ENCODE measurements at places on chromosomes 6 and 20.
A peak's percentile ranks its signal among the peaks of the same experiment; 100 is the strongest.

DNA sequence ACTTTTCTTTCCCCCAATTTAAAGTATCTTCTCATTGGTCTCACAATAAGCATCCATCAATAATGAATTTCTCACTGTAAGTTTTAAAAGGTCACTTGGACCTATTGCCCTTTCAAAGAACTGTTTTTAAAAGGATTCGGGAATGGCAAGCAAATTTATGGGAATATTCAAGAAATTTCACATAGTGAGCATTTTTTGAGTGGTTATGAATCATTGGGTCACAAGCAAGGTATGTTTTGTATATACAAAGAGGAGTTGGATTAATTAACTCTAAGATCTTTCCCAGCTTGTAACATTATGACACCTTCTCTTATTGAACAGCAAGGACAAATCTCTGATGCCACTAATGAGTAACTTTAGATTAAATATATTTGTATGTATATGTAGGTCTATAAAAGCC, 165.0 kb downstream of the MOXD1 start:
- DNase-seq = no peak
- H3K4me1 ChIP-seq = no peaks in the 10 kb centered on the region
- H3K4me3 ChIP-seq = no peak overlapping the region
- H3K27ac ChIP-seq = no peak overlapping the region
- no peaks in the 10 kb centered on the region for H3K27me3 ChIP-seq

- DNase-seq = no peak
- H3K4me3 ChIP-seq = peak overlapping the region; percentile 87
- peaks cover 17% of the 10 kb centered on the region for H3K36me3 ChIP-seq
- peak overlapping the region; percentile 20 for H3K27ac ChIP-seq
- peaks cover 23% of the 10 kb centered on the region for H3K4me1 ChIP-seq
Observed at GRCh38 chr6:109441069-109441816, 719 bp downstream of the SMPD2 start.

GRCh38 chr6:53429401-53429800, 80.7 kb upstream of the ELOVL5 start:
- H3K36me3 ChIP-seq = no peaks in the 10 kb centered on the region
- H3K27ac ChIP-seq = no peak overlapping the region
- no peaks in the 10 kb centered on the region for H3K4me1 ChIP-seq
- no peaks in the 10 kb centered on the region for H3K27me3 ChIP-seq

DNA sequence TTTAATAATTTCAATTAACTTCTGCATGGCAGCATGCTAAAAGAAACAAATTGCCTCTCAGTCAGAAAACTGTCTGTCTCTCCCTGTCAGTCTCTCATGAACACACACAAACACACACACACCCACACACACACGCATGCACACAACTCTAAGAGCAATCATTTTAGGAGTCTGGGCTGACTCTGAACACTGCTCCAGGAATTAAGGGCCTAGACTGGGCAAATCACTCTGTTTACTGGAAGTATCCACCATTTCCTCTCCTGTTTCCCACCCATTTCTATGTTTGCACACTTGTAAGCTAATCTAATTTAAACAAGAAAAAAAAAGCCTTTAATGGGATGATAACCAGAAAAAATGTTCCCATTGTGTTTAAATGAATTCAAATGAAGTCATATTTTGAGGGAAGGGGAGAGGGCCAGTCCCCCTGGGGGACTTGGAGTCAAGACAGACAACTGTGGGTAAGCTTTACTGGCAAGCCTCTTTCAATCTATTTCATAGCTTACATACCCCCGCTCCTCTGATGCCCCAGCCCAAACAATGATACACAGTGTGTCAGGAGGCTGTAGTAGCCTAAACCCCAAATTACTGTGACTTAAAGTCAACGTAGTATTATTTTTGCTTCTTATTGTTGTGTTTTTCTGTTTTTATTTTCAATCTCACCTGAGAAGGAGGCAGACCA, 447.8 kb upstream of the FLRT3 start:
- no peaks in the 10 kb centered on the region for H3K4me1 ChIP-seq
- H3K36me3 ChIP-seq = no peaks in the 10 kb centered on the region
- H3K27ac ChIP-seq = no peak overlapping the region
- H3K4me3 ChIP-seq = no peak overlapping the region
- H3K27me3 ChIP-seq = no peaks in the 10 kb centered on the region

- no peak overlapping the region for H3K27ac ChIP-seq
- peaks cover 16% of the 10 kb centered on the region for H3K36me3 ChIP-seq
- no peaks in the 10 kb centered on the region for H3K27me3 ChIP-seq
- no peaks in the 10 kb centered on the region for H3K4me1 ChIP-seq
- DNase-seq = no peak
- H3K4me3 ChIP-seq = no peak overlapping the region
Observed at GRCh38 chr20:45322952-45323383, 14.9 kb upstream of the MATN4 start.

DNA sequence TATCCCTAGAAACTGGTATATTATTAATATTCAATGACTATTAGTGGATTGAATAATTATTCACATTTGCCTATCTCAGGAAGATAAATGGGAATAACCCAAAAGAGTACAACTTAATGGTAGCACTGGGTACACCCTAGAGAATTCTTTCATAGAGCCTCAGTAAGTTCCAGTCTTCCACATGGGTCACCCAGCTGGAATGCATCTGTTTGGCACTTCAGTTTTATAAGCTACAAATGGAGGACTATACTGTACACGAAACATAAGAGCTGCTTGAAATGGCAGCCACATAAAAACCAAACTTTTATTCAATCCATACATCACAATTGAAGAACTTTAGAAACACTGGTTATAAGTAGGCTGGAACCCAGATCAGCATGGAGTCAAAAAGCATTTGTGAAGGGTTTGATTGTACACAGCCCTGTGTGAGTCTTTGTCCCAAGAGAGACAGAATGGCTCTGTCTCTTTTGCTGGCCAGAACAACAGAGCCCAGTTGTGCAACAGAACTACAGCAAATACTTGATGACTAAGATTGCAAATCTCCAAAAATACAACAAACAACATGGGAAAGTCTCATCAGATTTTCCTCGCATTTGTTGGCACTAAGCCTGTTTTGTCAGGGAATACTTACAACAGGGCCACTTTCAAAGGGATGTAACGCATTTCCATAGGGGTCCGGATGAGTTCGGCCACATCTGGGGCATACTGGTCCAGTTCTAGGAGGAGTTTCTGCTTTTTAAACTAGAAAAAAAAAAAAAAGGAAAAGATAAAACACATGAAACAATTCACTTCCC, 39.5 kb downstream of the PIGU start:
- H3K27me3 ChIP-seq = no peaks in the 10 kb centered on the region
- H3K36me3 ChIP-seq = peaks cover 3% of the 10 kb centered on the region
- DNase-seq = no peak
- H3K4me3 ChIP-seq = no peak overlapping the region

GRCh38 chr6:46655803-46656202, 3.0 kb downstream of the SLC25A27 start:
- H3K27me3 ChIP-seq = no peaks in the 10 kb centered on the region
- no peak overlapping the region for H3K27ac ChIP-seq
- H3K36me3 ChIP-seq = no peaks in the 10 kb centered on the region

DNA sequence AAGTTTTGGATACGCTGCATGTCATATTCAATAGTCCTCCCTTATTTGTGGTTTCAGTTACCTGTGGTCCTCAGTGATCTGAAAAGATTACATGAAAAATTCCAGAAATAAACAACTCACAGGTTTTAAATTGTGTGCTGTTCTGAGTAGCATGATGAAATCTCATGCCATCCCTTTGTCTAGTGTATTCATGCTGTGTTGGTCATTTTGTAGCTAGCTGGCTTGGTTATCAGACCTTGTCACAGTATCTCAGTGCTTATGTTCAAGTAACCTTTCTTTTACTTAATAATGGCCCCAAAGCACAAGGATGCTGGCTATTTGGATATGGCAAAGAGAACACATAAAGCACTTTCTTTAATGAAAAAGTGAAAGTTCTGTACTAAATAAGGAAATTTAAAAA, 78.3 kb downstream of the FUT9 start:
- H3K27me3 ChIP-seq = no peaks in the 10 kb centered on the region
- DNase-seq = no peak
- no peaks in the 10 kb centered on the region for H3K36me3 ChIP-seq
- H3K4me1 ChIP-seq = no peaks in the 10 kb centered on the region

DNA sequence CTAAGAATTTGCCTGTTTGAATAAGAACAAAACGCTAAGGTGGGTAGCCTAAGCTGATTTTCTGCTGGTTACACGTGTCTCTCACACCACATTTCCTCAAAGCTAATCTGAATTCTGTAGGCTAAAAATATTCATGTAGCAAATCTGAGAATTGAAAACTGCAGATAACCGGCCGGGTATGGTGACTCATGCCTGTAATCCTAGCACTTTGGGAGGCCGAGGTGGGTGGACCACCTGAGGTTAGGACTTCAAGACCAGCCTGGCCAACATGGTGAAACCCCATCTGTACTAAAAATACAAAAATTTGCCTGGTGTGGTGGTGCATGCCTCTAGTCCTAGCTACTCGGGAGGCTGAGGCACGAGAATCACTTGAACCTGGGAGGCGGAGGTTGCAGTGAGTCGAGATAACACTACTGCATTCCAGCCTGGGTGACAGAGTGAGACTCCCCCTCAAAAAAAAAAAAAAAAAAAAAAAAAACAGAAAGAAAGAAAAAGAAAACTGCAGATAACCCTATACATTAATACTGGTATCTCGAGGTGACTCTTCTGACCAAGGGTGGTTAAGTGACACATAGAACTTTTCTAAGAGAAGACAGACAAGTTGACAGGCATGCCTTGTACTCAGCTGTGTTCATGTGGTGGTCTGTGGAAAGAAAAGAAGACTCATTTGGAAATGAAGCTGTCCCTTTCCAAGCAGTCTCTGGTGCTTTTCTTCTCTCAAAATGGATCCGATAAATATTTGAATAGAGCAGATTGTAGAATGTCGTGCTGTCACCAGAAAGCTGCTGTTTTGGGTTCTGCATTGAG, 24.7 kb upstream of the ASXL1 start:
- peaks cover 7% of the 10 kb centered on the region for H3K36me3 ChIP-seq
- peaks cover under 1% of the 10 kb centered on the region for H3K4me1 ChIP-seq
- no peak for DNase-seq
- no peak overlapping the region for H3K27ac ChIP-seq
- no peak overlapping the region for H3K4me3 ChIP-seq
- no peaks in the 10 kb centered on the region for H3K27me3 ChIP-seq

- H3K27me3 ChIP-seq = no peaks in the 10 kb centered on the region
- no peaks in the 10 kb centered on the region for H3K36me3 ChIP-seq
- H3K27ac ChIP-seq = no peak overlapping the region
- no peak overlapping the region for H3K4me3 ChIP-seq
Observed at GRCh38 chr20:13665709-13666395, 27.1 kb upstream of the TASP1 start.

GRCh38 chr6:158061361-158061708, 79.7 kb downstream of the SYNJ2 start:
- no peak overlapping the region for H3K4me3 ChIP-seq
- H3K36me3 ChIP-seq = no peaks in the 10 kb centered on the region
- H3K27me3 ChIP-seq = no peaks in the 10 kb centered on the region
- DNase-seq = no peak

DNA sequence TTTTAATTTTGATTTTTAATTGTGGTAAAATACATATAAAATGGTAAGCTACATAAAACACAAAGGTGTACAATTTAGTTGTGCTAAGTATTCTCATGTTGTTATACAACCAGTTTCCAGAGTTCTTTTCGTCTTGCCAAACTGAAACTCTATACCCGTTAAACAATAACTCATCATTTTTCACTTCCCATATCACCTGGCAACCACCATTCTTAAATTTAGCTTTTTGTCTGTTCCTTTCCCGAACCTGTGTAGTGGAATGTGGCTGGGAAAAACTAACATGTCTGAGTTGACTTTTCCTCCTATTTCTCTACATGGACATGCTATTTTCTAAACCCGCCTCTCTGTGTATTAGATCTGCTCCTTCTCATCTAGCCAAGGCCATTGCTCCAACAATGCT, 27.6 kb downstream of the RPRD1B start:
- H3K27me3 ChIP-seq = no peaks in the 10 kb centered on the region
- no peak overlapping the region for H3K4me3 ChIP-seq
- peaks cover 36% of the 10 kb centered on the region for H3K36me3 ChIP-seq
- H3K4me1 ChIP-seq = no peaks in the 10 kb centered on the region
- H3K27ac ChIP-seq = no peak overlapping the region

- H3K27me3 ChIP-seq = no peaks in the 10 kb centered on the region
- no peak for DNase-seq
- H3K4me3 ChIP-seq = no peak overlapping the region
- H3K4me1 ChIP-seq = peaks cover 7% of the 10 kb centered on the region
Observed at GRCh38 chr6:170288091-170288631, 2.7 kb downstream of the DLL1 start.

DNA sequence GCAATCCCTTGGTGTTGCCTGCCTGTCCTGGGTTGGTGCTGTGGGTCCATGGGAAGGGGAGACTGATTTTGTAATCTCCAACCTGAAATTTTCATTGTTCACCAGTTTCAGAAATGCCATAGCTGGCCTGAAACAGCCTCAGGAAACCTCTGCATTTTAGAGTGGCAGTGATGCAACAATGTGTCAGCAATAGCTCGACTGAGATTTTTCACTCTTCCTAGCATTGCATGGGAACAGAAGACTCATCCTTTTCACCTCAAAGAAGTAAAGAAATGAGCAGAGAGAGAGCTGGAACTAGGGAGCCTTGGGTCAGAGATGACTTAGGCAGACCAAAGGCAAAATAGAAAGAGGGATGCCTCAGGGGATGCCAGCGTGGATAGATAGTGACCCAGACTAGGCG, 23.7 kb upstream of the TMEM14A start:
- H3K36me3 ChIP-seq = no peaks in the 10 kb centered on the region
- peaks cover 4% of the 10 kb centered on the region for H3K27me3 ChIP-seq
- H3K4me3 ChIP-seq = no peak overlapping the region
- H3K27ac ChIP-seq = no peak overlapping the region

GRCh38 chr6:41536795-41537758, 9.1 kb upstream of the FOXP4 start:
- no peak overlapping the region for H3K27ac ChIP-seq
- H3K4me1 ChIP-seq = no peaks in the 10 kb centered on the region
- DNase-seq = no peak
- no peaks in the 10 kb centered on the region for H3K27me3 ChIP-seq
- no peaks in the 10 kb centered on the region for H3K36me3 ChIP-seq

GRCh38 chr20:36215778-36216177, 20.5 kb upstream of the AAR2 start:
- H3K4me1 ChIP-seq = no peaks in the 10 kb centered on the region
- no peak overlapping the region for H3K27ac ChIP-seq
- H3K4me3 ChIP-seq = no peak overlapping the region
- no peaks in the 10 kb centered on the region for H3K27me3 ChIP-seq

- H3K4me3 ChIP-seq = peak overlapping the region; percentile 84
- no peaks in the 10 kb centered on the region for H3K27me3 ChIP-seq
- DNase-seq = no peak
- H3K4me1 ChIP-seq = peaks cover 18% of the 10 kb centered on the region
- no peaks in the 10 kb centered on the region for H3K36me3 ChIP-seq
Observed at GRCh38 chr6:139028215-139028657, 309 bp upstream of the ABRACL start.

- no peak for DNase-seq
- H3K36me3 ChIP-seq = no peaks in the 10 kb centered on the region
- peak overlapping the region; percentile 39 for H3K4me3 ChIP-seq
- no peaks in the 10 kb centered on the region for H3K27me3 ChIP-seq
- H3K27ac ChIP-seq = no peak overlapping the region
Observed at GRCh38 chr6:31765910-31766794, 3.7 kb downstream of the SAPCD1 start.

- no peak overlapping the region for H3K27ac ChIP-seq
- no peak overlapping the region for H3K4me3 ChIP-seq
- H3K36me3 ChIP-seq = no peaks in the 10 kb centered on the region
- no peaks in the 10 kb centered on the region for H3K27me3 ChIP-seq
- H3K4me1 ChIP-seq = peaks cover 7% of the 10 kb centered on the region
Observed at GRCh38 chr6:89073014-89073620, 7.4 kb upstream of the PNRC1 start.

Data from thoracic aorta (tissue), 2 donors.